Activated naive CD4-positive, alpha-beta T cell treated with Interleukin-2 at 50 U/mL for 16 hours (primary cell): ENCODE measurements at places on chromosomes 12 and 14.
A peak's percentile ranks its signal among the peaks of the same experiment; 100 is the strongest.

DNA sequence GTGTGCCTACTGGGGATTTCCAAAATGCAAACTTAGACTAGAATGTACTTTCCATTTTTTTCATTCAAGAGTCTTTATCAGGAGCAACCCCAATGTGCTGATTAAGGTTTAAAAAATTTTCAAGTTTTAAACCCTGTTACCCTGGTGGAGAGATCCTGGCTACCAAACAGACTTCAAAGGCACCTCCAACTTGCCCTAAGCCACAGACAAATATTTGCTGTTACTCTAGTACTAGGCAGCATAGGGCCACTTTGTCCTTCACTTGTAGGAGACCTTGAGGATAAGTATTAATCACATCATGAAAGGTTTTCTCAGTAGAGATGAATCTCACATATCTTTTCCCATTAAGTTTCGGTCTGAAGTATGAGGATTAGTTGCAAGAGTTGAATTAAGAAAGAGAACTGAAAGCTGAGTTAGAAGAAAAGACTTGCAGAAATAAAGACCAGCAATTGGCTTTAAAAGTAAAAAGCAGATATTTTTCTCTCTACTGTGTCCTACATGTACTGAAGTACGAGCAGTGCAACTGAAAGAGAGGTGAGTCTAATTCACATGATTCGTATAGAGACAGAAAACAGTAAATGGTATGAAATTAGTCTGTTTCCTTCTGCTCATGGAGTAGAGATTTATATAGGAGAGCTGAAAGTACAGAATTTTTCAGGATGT, 28.3 kb downstream of the NTN4 start:
- DNase-seq, result no peak

DNA sequence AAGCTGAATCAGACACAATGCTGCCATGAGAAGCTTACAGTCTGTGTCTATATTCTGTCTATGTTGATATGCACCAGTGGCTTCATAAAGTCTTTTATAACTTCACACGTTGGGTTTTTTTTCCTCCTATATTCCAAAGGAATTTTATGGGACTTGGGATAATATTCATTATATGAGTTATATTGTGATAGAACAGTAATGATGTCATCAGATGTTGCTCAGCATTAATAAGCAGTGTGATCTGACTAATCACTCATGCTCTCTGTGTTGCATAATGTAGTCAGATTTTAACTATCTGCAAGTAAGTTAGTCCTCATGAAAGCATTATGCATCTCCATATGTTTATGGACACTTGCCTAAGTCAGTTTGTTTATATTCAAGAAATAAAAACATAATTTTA, 159.6 kb downstream of the PLCZ1 start:
- no peak for DNase-seq

DNA sequence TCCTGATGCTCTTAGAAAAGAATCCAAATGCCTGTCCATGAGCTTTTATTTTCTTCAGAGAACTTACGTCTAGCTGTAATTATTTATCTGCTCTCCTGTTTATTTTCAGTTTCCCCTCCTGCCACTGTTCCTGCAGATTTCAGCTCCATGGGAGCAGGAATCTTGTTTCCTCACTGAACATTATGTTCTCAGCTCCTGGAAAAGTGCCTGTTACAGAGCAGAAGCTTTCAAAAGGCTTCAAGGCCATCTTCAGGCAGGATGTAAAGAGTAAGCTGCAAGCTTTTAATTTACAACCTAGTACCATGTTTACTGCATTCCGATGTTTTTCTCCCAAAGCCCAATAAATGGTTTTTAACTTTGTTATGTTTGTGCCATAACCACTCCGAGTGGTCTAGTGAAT, 98.4 kb upstream of the BTG1 start:
- no peak for DNase-seq

DNA sequence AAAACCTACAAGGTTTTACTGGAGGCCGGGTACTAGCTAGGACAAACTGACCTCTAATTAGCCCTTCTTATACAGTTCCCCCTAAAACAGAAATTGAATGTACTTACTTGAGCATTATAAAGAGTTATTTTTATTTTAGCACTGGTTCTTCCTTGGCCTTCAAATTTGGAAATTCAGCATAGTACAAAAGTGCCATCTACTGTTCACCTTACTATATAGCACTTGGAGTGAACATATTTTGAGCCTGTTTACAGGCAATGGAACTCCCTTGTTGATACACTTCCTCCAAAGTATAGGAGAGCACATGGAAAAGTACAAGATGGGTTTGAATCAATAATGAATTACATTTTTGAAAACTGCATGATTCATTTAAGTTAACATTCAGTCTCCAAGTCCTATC, 3.9 kb upstream of the POC1B start:
- no peak for DNase-seq

GRCh38 chr14:65927931-65928356, 515.4 kb downstream of the FUT8 start:
- peak; percentile 82 for DNase-seq

DNA sequence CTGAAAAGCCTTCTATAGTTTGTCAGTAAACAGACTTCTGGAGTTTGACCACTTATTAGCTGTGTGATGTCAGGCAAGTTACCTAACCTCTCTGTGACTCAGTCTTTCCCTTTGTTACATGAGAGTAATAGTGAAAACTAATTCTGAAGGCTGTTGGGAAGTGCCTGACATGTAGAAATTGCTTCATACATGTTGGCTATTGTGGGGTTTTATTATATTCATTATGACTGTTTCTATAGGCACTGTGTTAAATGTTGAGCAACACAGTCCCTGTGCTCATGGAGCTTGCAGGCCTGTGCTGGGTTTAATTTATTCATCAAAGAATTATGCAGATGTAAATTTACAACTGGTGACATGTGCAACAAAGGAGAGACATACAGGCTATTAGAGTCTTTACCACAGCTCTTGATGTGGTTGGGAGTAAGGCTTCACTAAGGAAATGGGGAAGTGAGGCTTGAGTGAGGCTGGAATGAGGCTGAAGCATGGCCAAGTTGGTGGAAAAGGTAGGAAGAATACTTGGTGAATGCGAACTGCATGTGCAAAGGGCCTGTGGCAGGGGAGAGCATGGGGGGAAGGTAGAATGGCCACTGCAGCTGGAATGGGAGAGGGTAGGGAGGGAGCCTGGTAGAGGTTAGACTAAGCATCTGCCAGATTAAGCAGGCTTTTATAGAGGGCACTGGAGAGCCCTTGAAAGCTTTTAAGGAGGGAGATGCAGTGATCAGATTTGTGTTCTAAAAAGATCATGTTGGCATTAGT, 236.4 kb upstream of the CRY1 start:
- DNase-seq, result no peak

DNA sequence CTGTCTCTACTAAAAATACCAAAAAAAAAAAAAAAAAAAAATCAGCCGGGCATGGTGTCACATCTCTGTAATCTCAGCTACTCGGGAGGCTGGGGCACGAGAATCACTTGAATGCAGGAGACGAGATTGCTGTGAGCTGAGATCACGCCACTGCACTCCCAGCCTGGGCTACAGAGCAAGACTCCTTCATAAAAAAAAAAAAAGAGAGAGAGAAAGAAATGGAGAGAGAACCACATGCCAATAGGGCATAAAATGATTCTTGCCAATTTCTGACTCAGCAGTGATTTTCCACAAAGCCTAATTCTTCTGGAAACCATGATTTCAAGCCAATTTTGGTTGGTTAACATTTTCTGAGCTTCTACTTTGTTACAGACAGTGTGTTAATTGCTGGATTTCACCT, 250.4 kb upstream of the SEL1L start:
- DNase-seq, result no peak

- DNase-seq, result no peak
Measured at GRCh38 chr12:28568118-28568517, 377.9 kb downstream of the CCDC91 start.

DNA sequence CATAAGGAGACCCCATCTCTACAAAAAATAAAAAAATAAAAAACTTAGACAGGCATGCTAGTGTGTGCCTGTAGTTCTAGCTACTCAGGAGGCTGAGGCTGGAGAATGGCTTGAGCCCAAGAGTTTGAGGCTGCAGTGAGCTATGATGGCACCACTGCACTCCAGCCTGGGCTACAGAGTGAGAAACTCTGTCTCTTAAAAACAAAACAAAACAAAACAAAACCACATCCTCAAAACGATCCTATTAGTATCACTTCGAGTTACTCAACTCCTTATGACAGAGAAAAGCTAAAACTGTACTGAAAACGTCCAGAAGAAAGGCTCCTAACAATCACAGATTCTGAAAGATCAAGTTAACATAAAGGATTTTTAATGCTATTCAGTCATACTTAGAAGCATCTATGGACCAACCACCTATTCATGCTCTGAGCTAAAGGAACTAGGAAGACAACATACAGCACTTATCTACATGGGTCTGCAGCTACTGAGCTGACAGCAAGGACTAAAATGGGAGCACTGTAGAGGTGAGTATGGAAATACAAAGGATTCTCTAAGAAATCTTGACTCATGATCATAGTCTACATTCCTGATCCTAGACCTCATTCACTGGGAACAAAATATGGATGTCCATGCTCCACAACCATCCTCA, 75.3 kb upstream of the DUSP6 start:
- DNase-seq, result no peak

DNA sequence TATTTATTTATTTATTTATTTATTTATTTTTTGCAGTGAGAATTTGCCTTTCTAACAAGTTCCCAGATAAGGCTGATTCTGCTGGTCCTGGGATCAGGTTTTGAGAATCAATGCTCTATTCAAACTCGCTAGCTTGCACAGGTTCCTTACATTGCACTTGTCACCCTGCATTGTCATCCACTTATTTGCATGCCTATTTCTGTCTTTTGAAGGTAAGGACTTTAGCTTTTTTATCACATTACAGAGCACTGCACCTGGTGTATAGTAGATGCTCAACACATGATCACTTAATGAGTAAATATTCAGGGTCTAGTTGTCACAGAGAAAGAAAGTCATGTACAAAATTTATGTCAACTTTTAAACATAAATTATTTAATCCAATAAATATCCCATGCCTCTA, 219.7 kb upstream of the BTG1 start:
- no peak for DNase-seq

GRCh38 chr12:46794593-46795190, 31.1 kb downstream of the SLC38A4 start:
- no peak for DNase-seq

DNA sequence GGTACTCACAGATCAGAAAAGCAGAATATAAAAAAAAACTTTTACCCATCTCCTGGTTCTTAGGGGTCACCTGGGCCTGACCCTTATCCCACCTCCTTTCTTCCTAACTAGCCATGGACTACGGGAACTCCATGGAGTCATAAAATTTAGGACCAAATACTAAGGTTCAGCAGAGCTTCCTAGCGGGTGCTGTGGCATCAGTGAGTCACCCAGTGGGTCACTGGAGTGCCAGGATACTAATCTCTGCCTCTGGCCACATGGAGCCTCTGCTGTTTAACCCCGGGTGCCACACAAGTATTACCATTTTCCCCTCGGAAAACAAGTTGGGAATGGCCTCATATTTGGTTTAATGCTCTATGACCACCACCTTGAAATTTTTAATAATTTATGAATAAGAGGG, 6.9 kb downstream of the ZBTB39 start:
- DNase-seq, result no peak

- DNase-seq, result no peak
Measured at GRCh38 chr12:89918172-89918846, 209.7 kb upstream of the ATP2B1 start.

DNA sequence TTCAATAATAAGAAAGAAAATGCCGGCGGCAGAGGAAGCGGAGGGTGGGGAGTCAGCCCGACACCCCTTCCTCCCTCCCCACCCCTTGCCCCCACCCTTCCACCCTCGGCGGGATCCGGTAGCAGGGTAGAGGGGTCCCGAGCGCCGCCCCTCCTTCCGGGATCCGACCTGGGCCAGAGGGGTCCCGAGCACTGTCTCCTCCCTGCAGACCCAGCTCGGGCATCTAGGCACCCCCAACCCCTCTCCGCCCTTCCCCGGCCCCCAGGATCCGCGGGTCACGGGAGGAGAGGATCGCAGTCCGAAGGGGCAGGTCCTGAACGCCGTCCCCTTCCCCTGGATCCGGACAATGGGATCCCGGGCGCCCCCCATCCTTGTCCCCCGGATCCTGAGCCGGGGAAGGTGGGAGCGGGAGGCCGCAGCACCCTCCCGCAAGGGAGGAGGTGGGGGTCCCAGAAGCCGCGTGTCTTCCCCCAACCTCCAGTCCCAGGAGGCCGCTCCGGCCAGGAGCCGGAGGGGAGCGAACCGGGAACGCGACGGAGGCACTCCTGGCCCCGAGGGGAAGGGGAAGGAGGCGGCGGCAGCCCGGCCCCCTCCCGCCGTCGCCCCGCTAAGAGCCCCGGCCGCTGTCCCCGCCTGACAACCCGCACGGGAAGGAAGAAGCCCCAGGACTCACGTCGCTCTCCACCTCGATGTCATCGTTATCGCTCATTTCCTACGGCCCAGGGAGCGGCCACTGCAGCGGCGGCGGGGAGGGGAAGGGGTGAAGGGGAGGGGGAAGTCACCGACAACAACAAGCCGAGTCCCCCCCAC, 481 bp downstream of the MAX start:
- peak; percentile 41 for DNase-seq

GRCh38 chr12:69459477-69459876, 10.7 kb upstream of the FRS2 start:
- DNase-seq, result no peak

GRCh38 chr14:101017209-101017608, 113.7 kb upstream of the RTL1 start:
- DNase-seq, result no peak

DNA sequence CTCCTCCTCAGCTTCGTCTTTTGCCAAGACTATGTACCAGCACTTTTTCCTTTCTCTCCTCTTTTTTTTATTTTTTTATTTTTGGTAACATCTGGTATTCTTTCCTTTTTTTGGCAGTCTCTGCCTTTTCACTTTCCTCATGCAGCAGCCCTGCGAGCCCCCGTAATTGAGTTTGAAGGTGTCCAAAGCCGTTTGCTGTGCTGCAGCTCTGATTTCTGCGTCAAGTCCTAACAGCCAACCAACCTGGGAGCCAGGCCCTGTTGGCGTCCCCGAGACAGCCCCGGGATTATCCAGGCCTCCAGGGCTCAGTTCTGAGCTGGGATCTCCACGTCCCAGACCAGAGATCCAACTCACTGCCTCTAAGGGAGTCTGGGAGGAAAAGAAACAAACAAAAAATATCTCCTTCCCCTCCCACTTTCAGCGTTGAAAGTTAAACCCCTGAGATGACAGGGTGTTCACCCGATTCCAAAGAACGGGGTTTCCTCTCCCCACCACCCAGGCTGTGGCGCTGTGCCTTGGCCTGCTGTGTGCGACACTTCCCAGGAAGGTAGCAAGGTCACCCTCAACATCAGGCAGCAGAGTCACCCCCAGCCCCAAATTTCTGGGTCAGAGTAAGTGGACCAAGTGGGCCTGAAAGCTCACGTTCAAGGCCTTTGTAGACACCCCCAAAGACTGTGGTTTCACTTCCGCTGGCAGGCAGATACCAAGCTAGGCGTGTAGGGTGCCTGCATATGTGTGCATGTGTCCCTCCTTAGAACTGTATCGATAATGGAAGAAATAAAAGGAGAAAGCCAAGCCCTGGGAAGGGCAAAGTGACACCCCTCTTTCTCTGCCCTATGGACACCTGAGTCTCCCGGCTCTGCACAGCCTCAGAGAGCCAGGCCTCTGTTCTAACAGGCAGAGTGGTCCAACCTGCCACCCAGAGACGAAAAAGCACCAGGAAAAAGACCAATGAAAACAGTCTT, 11.1 kb downstream of the BCL11B start:
- peak; percentile 66 for DNase-seq
